ENCODE measurements at places on chromosomes 1 and 21.
A peak's percentile ranks its signal among the peaks of the same experiment; 100 is the strongest.

DNA sequence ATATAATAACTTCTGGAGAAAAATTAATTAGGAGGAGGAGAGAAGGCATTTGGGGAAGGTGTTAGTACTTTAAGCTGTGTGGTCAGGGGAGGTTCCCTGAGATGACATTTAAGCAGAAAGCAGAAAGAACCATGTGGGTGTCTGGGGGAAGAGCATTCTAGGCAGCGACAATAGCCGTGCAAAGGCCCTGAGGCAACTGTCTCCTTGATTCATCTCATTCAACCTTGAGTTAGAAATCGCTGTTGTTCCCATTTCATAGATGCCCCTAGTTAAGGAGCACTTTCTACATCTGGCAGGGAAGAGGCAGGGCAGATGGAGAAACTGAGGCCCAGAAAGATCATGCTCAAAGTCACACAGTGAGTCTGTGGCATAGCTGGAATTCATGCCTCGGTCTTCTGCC, 108.6 kb upstream of the RUNX3 start:
- DNase-seq: no peak

DNA sequence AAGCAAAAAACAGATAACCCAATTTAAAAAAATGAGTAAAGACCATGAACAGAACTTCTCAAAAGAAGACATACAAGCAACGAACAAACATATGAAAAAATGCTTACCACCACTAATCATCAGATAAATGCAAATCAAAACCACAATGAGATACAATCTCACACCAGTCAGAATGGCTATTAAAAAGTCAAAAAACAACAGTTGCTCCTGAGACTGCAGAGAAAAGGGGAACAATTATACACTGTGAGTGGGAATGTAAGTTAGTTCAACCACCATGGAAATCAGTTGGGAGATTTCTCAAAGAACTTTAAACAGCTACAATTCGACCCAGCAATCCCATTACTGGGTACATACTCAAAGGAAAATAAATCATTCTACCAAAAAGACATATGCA, 131.6 kb downstream of the PTGER3 start:
- no peak for DNase-seq

- DNase-seq: no peak
Measured at GRCh38 chr1:242147096-242147976, 148.4 kb upstream of the MAP1LC3C start.

- DNase-seq: no peak
Measured at GRCh38 chr1:78497201-78497600, 6.4 kb downstream of the PTGFR start.

DNA sequence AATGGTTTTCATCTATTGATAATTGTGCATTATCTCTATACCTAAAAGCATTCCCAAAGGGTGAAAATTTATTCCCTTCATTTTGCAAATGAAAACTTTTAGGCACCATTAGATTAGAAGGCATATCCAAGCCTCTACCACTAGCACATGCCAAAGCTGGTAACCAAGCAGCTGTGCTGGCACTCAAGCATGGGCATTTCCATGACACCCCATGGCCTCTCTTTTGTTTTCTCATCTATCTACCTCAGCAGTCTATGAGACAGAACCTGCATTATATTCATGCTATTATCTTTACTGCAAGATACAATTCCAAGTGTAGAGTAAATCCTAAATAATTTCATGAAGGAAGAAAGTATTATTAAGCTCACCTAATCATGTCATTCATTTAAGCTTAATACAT, 334.3 kb upstream of the LRRC7 start:
- DNase-seq: no peak

DNA sequence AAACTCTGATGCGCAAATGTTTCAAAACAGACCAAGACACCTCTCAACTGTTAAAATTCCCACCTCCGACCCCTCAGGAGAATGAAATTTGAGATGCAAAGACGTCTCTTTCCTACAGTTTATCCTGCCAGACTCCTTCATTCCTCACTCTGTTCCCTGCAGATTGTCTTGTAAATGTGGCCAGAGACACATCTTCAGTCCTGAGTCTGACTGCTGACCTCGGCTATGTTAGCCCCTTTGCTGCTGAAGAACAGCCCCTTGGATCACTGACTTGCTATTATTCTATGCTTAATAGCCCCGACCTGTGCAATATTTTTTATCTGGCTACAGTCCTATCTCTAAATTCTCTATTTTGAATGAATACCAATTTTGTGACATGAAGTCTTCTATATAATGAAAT, 16.6 kb upstream of the ESRRG start:
- DNase-seq: no peak

DNA sequence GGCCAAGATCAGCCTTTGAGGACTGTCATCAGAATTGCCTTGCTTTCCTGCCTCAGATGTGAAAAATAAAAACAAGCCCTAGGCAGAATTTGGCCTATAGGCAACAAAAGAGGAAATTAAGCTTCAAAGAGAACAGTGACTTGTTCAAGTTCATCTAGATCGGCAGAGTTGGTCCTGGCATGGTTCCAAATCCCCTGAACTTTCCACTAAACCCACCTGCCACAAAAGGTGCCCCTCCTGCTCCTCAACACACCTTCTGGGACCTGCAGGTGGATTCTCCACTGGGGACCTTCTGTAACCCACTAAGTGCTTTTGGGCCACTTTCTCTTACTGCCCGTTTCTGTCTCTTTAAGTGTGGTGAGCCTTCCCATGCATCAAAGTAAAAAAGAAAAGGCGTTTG, 42.5 kb upstream of the LRRN2 start:
- DNase-seq: no peak

DNA sequence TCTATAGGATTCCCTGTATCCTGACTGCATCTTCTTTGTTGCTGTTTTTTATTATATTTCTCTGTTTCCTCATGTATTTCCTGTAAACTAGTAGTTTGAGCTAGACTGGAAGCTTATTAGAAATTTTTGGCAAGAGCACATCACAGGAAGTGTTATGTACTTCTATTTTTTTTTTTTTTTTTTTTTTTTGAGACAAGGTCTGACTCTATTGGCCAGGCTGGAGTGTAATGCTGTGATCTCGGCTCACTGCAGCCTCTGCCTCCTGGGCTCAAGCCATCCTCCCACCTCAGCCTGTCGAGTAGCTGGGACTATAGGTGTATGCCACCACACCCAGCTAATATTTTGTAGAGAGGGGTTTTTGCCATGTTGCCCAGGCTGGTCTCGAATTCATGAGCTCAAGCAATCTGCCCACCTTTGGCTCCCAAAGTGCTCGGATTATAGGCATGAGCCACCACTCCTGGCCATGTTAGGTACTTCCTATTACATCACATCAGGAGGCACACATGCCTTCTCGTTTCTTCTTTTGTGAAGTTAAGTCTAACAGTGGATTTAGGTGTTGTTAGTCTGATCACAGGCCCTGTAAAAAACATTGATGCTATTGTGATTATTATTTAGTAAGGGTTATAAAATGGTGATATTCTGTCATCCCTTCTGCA, 12.5 kb downstream of the C1orf21 start:
- DNase-seq: no peak

GRCh38 chr1:73659136-73659535, 538.8 kb downstream of the LRRIQ3 start:
- DNase-seq: no peak

- DNase-seq: peak; percentile 17
Measured at GRCh38 chr1:246497331-246497915, 9.7 kb downstream of the SMYD3 start.

DNA sequence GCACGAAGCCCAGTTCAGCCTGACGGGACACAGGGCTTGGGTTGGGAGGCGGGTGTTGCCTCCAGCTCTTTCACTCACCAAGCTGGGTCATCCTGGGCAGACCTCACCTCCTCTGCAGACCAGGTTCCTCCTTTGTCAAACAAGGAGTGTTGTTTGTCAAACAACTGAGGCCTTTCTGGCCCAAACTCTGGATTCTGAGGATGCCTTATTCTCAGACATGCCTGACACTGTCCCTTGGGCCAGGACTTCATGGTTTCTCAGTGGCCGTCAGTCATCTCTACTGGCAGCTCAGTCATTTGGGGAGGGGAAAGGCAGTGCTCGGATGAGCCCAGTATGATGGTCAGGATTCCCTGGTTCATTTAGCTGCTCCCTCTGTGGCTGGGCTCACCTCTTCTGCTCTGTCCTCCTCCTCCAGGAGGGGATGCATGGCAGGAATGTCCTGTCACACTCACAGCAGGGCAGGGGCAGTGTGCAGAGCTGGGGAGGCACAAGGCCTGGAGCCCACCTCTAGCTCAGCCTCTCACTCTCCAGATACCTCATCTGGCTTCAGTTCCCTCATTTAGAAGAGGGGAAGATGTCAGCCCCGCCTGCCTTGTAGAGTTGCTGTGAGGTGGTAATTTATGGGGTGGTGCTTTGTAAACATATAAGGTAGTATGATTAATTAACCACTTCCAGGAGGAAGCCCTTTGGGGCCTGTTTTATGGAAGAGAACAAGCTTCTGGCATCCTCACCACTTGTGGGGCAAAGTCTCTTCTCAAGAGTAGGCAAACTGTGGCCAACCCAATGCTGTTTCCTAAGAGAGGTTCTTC, 20.6 kb downstream of the SLC2A1 start:
- peak; percentile 50 for DNase-seq

DNA sequence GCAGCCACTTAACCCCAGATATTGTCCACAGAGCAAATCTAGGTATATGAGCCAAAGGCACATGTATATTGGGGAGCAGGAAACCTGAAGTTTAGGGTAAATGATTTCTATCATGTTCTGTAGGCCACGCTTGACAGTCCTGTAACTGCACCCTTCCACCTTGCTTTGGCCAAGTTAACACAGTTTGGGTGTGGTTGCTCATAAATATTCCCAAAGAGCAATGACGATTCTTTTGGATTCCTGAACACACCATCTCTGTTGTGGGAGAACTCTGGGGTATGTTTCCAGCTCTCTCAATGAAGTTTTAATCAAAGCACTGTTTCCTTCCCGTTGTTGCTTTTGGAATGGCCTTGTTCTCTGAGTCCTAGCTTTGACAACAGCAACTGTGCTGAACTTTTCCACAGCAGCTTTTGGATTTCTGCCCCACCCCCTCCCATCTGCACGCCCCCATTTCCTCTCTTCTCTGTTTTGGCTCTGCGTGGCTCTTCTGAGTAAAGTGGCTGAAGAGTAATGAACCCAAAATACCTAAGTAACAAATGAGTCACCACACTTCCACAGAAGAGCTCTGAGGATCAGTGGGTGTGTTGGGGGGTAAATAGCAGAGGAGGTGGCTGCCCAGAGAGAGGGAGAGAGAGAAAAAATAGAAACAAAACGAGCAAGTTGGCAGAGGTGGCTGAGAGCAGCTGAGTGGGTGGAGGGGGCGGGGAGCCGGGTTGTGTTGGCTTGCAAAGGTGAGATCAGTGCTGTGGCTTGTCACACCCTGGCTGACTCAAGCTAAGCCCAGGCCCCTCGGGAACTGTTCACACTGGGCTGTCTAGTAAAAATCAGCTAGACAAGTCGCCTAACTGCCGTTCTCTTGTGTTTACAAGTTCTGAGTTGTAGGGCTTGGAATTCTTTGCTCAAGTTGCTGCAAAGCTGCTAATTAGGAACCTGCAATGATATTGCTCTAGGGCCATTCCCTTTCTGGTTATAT, 26.9 kb upstream of the RAP1A start:
- DNase-seq: no peak

DNA sequence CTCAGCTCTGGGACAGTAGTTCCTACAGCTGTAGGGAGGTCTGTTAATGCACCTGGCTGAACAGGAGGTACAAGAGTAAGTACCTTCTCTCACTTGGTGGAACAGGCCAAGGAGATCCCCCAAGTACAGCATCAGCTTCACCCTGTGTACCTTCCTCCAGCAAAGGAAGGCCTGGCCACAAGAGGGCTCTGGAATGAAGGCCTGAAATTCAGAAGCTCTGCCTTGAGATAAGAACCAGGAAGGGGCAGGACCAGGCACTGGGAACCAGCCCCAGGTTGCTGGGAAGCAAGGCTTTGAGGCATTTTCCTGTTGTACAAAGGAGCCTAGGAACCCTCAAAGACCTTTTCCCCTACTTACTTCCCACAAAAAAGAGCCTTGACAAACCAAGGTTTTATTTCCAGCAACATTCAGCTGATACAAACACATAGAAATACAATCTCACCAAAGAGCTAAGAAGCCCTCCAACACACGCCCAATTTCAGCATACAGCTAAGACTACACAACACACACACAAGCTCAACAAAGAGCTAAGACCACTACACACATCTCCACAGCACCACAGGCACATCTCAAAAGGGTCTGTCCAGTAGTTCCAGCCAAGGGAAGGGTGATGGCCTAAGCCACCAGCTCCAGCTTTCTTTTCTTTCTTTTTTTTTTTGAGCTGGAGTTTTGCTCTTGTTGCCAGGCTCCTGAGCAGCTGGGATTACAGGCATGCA, 23.5 kb downstream of the F11R start:
- peak; percentile 22 for DNase-seq

- DNase-seq: no peak
Measured at GRCh38 chr21:46357335-46357604, 33.3 kb downstream of the PCNT start.

DNA sequence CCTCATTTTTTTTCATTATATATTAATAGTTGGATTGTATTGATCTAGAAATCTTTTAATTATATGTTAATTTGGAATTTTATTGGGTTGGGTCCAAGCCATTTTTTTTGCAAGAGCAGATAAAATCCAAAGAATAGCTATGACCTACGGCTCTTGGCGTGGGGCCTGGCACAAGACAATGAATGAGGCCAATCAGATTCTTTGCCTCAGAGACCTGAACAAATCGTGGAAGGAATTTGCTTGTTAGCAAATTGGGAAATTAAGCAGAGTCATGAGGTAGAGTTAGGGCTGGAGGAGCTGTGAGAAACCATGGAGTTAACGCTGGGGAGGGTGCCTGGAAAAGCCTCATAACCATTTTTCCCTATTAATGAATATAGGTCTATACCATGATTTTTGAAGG, 40.1 kb downstream of the CAMSAP2 start:
- DNase-seq: no peak

GRCh38 chr1:110234691-110235090, 24.6 kb downstream of the KCNC4 start:
- no peak for DNase-seq

DNA sequence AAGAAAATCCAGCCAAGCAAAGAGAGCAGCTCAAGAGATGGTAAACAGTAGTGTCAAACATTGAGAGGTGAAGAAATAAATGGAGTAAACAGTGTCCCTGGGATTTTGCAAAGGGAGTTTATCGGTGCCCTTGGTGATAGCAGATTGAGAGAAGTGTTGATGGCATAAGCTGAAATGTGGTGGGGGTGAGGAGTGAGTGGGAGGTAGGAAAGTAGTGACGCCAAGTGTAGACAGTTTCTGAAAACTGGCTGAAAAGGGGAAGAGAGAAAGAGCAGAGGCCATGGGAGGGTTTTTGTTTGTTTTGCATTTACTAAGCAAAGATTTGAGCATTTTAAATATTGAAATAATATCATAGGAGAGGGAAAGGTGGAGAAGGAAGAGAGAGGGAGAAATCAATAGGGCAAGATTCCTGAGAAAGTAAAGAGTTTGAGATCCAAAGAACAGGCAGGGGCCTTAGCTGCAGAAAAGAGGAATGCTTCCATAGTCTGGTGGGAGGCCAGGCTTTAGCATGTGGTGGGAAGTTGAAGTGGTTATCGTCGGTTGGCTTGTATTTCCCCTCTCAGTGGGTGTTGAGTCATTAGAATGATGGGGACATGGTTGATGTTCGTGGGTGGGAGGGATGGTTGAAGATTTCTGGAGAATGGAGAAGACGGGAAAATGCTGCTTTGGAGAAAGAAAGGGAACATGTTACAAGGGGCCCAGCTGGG, 26.8 kb upstream of the RASAL2 start:
- peak; percentile 6 for DNase-seq

Measured in KG1 (cell line).